Natural killer cell (primary cell): ENCODE measurements at places on chromosomes 16 and 17. TPM values are rescaled to one million over a fixed set of nuclear protein-coding genes. Genes with fewer than 3 reads are reported as not detected.

DNA sequence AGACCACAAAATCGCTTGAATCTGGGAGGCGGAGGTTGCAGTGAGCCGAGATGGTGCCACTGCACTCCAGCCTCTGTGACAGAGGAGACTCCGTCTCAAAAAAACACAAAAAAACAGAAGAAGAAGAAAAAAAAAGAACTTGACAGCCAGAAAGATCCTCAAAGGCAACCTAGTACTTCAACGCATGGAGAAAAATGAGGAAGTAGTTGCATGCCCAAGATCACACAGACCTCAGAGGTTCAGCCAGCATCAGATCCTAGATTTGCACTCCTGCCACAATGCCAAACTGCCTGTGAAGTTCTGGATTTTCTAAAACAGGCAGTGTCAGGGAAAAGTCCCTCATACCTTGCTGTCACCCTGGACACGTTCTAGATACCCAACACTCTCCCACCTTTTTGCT lies 1.5 kb downstream of the ATPAF2 start:
- DNase-seq = no peak

The PLLP gene
- not detected for total RNA-seq

DNA sequence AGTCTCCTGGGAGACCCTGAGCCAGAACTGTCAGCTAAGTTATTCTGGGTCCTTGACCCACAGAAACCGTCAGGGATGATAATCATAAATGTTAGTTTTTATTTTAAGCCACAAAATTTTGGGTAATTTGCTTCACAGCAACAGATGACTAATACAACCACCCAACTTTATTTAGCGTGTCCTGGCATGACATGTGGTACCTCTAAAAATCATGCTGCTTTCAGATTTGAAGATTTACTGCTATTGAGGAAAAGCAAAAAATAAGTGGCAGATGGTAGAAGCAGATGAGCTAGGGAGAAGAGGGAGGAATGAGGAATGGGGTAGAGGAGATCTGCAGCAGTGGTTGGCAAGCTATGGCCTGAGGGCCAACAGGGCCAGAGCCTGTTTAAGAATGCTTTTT lies 90.4 kb downstream of the TMEM100 start:
- no peak for DNase-seq

- no peak for DNase-seq
Observed at GRCh38 chr16:15772579-15773293, 84.1 kb downstream of the MYH11 start.

- DNase-seq = peak; percentile 90
Observed at GRCh38 chr17:65039336-65039988, 17.1 kb downstream of the GNA13 start.

GRCh38 chr17:394718-395095 lies 42.1 kb upstream of the RPH3AL start:
- no peak for DNase-seq

GRCh38 chr16:84845496-84846002 lies 25.8 kb downstream of the CRISPLD2 start:
- DNase-seq = no peak

DNA sequence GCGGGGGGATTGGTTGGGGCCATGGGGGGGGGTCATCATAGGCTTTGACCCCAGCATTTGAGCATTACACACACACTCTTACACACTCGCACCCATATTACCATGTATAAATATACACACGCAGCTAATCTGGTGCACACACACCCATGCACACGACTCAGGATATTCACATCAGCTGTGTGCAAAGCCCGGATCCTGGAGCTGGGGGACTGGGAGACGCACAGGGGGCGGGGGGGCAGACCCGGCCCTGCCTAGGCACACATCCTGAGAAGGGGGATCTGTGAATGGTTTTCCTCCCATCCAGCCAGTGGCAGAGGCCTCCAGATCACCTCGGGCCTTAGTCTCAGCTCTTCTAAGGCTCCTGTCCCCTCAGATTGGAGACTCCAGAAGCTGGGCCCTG lies 5.6 kb downstream of the ASGR2 start:
- no peak for DNase-seq

GRCh38 chr16:28294201-28294600 lies 1.9 kb downstream of the SBK1 start:
- no peak for DNase-seq

The CES1 gene
- 1.4 TPM for total RNA-seq

DNA sequence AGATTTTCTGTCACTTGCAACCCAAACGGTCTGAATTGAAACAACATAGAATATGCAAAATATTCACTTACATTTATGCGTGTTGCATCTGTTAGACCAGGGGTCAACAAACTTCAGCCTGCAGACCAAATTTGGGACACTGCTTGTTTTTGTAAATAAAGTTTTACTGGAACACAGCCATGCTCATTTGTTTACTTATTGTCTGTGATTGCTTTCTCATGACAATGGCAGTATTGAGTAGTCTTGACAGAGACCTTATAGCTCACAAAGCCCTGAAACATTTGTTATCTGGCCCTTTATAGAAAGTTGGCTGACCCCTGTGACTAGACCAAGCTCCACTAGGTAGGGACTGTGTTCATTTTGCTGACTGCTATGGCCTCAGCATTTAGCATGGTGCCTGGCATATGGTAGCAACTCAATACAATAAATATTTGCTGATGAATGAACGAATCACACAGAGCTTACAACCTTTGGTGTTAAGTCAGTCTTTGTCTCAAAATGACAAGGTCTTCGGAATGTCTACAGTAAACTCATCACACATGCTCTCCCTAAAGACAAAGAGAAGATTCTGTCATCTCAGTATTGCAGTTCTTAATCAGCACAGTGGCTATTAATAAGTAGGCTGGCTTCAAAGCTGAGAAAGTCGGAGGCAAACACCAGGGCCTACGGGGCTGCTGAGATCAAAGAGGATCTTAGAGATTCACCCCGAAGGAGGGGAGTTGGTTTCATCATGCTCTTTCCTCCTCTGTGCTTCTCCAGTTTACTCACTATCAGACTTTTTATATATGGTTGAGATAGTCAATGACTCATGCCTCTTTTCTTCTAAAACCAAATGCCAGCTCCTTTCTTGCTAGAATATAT lies 95.2 kb upstream of the AXIN2 start:
- no peak for DNase-seq

- no peak for DNase-seq
Observed at GRCh38 chr17:78129351-78130089, 965 bp upstream of the TMC6 start.

DNA sequence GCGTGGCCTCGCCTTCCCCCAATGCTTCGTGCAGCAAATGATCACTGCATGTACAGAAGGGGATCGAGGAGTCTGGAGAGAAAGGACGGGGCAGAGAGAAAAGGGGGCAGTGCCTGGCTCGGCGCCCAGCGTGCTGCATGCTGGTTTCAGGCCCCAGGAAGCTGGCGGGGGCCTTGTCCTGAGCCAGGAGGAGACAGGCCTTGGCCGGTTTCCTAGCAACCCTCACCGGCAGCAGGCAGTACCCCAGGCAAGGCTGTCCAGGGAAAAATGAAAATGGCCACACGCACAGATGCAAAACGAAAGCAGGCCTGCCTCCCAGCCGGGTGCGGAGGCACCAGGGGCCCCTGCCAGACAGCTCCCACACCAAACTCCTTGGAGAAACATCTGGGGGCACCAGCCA lies 126.3 kb downstream of the ZFHX3 start:
- DNase-seq = no peak

DNA sequence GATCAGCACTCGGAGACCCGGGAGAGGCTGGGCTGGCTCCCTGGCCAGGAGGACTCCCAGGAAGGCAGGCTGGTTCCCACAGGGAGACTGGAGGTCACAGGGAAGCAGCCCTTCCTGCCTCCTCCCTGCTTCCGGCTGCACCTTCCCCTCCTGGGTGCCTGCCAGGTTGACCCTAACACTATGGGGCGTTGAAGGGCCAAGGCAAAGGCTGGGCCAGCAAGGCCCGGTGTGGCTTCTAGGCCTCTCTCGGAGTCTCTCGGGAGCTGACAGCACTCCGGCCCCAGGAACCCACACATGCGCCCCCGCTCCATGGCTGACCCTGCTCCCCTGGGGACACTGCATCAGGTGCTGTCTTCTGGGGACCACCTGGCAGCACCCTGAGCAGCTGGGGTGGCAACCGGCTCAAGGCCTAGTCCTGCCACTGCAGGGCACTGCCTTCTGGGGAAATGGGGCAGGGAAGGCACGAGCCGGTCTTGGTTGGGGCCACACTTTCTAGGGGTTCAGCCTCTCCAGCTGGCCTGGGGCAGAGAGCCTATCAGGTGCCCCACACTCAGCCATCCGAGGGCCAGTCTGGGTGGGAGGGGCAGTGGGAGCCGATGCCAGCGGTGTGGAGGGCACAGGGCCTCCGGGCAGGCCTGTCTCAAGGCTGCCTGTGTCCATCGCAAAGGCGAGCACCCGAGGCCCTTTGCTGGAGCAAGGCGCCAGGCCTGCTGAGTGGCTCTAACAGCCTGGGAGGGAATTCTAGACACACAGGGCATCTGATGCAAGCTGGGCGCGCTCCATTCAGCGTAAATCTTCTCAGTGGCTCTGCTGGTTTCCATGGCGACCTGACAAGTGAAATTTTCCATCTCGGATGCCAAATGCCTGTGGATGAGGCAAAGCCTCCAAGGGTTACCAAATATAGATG lies 5.6 kb upstream of the MTSS2 start:
- DNase-seq = no peak

DNA sequence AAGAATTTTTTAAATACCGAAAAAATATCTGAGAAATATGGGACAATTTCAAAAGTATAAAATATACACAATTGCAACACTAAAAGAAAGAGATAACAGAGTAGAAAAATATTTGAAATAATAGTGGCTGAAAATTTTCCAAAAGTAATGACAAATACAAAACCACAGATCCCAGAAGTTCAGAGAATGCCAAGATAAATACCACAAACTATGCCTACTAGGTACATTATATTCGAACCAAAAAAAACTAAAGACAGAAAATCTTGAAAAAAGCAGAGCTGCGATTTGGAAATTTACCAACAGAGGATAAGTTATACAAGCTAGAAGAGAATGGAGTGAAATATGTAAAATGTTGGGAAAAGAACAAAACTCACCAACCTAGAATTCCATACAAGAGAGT lies 191.3 kb upstream of the ELAC2 start:
- no peak for DNase-seq

DNA sequence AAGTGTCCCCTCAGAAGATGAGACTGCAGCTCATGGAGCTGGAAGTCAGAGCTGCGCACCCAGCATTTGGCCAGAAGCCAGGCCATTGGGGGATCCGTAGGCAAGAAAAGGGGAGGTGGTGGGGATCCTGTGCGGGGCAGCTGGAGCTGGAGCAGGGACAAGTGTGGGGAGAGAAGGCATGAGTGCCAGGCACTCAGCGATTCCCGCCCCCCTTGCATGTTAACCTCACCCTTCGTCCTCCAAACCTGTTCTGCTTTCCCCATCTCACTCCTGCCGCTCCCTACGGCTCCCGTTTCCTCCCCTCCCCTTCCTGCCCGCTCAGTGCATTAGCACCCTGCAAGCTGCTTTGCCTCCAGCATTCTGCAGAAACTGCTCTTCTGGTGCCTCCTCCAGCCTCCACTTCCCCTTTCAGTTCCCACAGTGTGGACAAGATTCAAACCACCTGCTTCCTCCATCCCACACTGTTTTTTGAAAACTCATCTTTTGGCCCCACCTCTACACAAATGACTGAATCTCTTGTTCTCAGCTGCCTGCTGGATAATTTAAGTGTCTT lies 5.6 kb downstream of the ALOX15 start:
- DNase-seq = no peak

The SPEM2 gene
- not detected for total RNA-seq

The ZNF200 gene
- 10.9 TPM for total RNA-seq

The KRTAP4-6 gene
- not detected for total RNA-seq

- DNase-seq = no peak
Observed at GRCh38 chr17:75571197-75571884, 16.3 kb upstream of the MYO15B start.

- DNase-seq = no peak
Observed at GRCh38 chr16:65757064-65757463, 609.4 kb upstream of the CDH5 start.

- no peak for DNase-seq
Observed at GRCh38 chr17:19346351-19347255, 15.9 kb downstream of the B9D1 start.

The SYNGR3 gene
- 10.3 TPM for total RNA-seq

The KRTAP9-8 gene
- not detected for total RNA-seq

DNA sequence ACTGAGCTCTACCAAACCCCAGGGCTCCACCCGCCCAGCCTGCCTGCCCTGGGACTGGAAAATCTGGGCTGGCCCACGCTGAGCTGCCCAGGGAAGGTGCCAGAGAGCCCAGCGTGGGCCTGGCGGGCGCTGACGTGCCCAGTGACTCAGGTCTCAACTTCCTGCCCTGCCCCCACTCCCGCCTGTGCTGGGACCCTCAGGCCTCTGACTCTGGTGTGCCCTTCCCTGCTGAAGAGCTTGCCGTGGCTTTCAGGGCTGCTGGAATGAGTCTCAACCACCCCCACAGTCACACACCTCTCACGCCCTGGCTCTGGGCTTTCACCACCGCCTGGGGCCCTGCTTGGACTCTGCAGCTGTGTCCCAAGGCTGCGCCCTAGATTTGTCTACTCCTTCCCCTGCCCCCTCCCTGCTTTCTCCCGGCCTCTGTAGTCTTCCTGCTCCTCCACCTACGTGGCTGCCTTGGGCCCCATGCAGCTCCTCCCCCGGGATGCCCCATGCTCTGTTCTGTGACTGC lies 10.4 kb downstream of the LLGL1 start:
- DNase-seq = no peak

DNA sequence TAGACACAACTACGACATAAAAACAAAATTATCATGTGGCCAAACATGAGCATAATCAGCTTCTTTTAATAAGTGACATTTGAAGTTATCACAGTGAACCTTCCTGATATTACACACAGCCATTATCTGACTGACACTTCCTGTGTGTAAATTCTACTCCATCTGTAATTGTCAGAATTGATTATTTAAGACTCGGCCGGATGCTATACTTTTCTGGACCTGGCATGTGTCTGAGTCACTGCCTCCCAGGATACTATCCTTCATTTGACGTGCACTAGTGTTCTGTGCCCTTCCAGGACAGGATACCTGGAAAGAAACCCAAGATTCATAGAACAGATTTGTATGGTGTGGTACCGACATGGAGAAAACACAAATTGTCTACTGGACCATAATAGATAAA lies 242.0 kb downstream of the HS3ST3A1 start:
- no peak for DNase-seq

- no peak for DNase-seq
Observed at GRCh38 chr17:349666-350065, 2.9 kb downstream of the RPH3AL start.

- no peak for DNase-seq
Observed at GRCh38 chr17:19380481-19381301, 2.4 kb downstream of the MAPK7 start.

- no peak for DNase-seq
Observed at GRCh38 chr17:21842332-21843317, 150.3 kb downstream of the KCNJ18 start.

The ABHD15 gene
- 31.7 TPM for total RNA-seq

The C17orf107 gene
- total RNA-seq = 30.2 TPM

The HASPIN gene
- 0.70 TPM for total RNA-seq
